ENCODE measurements at places on chromosomes 13 and 19.
A peak's percentile ranks its signal among the peaks of the same experiment; 100 is the strongest.

- DNase-seq, result no peak
Observed at GRCh38 chr13:83798731-83799130, 83.5 kb downstream of the SLITRK1 start.

DNA sequence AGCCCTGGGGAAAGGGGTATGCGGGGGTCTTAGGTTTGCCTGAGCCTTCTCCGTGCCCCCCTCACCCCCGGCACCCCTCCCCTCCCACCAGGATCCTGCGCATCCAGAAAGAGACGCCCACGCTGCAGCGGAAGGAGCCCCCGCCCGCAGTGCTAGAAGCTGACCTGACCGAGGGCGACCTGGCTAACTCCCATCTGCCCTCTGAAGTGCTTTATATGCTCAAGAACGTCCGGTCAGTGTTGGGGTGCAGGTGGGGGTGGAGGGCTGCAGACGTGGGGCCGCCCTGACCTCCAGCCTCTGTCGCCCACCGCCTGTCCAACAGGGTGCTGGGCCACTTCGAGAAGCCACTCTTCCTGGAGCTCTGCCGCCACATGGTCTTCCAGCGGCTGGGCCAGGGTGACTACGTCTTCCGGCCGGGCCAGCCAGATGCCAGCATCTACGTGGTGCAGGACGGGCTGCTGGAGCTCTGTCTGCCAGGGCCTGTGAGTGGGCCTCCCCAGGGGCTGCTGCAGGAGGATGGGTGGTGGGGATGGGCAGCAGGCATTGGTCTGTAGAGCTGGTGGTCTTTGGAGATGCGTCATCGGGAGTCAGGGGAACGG lies 4.4 kb downstream of the PNPLA6 start:
- DNase-seq, result no peak

DNA sequence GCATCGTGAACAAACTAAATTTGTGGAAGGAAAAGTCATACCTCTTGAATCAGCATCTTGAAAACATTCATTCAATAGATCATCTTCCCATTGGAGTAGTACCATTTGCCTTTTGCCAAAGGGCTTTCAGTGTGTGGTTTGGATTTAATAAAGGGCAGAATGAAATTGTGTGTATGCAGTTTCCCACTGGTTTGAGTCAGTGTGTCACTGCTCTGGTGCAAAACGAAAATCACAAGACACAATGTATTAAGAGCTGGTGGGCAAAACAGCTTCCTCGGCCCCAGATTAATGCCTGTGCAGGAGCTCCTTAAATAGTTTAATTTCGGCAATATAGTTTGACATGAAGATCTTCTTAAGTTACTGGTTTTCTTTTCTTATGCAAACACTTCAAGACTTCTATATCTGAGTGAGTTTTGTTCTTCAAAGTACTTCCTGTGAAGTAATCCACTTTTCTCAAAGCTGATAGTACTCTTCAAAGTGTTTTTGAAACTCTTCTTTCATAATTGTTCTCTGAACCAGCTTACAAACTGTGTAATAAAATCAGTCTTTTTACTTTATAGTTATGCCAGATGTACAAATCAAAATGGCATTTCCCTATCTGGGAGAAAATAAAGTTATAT lies 32.1 kb downstream of the RASL11A start:
- DNase-seq, result no peak

DNA sequence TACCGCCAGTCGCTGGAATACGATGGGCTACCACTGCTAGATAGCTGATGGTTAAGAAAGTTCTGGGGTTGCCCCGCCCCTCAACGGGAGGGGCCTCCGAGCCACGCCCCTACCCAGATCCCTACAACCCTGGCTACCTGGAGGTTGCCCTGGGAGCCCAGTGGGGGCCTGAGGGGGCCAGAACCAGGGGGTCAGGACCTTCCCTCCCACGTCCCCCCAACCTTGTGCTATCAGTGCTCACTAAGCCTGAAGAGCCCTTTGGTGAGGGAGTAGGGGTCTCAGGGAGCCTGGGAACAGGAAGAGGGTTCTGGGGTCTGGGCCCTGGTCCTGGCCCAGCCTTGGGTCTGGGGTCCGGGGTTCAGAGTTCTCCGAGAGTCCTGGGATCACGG lies 8.9 kb downstream of the OCEL1 start:
- DNase-seq, result peak; percentile 16

- DNase-seq, result no peak
Observed at GRCh38 chr19:16416991-16417390, 54.8 kb downstream of the EPS15L1 start.

DNA sequence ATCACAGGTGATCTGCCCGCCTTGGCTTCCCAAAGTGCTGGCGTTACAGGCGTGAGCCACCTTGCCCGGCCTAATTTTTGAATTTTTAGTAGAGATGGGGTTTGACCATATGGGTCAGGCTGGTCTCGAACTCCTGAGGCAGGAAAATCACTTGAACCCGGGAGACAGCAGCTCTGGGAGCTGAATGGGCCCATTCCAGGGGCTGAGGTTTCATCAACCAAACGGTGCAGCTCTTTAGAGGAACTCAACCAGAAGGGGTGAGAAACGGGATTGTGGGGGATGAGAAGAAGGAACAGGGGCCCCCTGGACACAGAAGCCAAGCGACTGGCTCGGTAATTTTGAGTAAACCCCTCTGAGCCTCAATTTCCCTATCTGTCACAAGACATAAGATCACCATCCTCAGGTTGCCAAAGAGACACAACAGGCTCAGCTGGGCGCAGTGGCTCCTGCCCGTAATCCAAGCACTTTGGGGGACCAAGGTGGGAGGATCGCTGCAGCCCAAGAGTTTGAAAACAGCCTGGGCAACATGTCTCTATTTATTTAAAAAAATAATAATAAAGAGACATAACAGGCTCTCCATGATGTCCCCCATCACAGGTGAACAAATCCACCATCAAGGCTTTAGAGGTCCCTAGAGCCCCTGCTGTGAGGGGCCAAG lies 562 bp downstream of the IQCN start:
- no peak for DNase-seq

DNA sequence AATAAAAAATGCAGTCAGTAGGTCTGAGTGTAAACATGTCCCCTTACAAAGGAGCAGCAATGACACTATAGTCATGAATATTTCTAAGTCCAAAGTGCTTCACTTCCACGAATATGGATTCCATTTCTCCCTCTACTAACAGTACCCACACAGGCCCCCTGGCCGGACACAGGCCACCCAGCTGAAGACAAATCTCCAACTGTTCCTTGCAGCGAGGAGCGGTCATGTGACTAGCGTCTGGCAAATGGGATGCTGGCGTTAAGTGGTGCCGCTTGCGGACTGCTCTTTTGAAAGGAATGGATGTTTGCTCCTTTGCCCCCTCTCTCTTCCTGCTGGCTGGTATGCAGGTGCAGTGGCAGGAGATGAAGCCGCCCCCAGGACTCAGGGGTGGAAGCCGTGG lies 16.2 kb downstream of the PPP1R12C start:
- DNase-seq, result no peak

GRCh38 chr13:37929308-37929707 lies 59.7 kb upstream of the TRPC4 start:
- no peak for DNase-seq

DNA sequence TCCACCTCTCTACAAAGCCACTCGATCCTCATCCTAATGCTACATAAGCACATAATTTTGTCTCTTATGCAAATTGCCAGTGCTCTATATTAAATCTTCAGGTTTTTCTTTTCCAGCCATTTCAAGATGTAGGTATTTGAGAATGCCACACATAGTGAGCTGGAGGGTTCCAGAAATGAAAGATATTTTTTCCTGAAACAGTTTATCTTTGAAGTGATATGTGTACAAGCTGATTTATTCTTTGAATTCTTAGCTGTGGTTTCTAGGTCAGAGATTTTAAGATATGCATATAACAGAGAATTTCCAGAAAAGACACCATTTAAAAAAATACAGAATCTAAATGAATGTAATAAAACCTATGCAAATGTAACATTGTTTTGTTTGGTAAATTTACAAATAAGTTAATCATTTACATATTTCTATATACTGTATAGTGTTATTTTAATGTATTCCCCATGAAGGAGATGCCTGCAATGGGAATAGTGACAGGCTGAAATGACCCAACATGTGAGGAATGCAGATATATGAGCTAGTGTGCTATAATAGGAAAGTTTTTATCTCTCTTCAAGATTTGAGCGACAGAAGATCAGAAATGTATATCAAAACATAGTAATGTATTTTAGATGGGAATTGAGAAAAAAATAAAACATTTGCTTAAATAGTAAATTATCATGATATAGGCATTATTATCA lies 570.2 kb downstream of the SLITRK1 start:
- DNase-seq, result no peak

DNA sequence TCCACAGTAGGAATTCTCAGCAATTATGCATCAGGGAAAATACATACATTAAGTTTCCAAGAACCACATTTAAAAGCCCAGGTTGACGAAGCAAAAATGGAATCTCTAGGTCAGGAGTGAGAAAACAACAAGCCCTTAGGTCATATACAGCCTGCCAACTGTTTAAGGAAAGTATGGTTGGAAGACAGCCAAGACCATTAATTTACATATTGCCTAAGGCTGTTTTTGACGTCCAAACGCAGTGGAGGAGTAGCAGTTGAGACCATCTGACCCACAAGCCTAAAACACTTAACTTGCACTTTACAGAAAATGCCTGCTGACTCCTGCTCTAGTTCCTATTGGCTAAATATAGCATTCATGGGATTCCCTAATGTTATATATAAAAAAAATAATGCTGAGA lies 299.0 kb downstream of the ITGBL1 start:
- no peak for DNase-seq

GRCh38 chr13:74015137-74015536 lies 119.1 kb downstream of the KLF12 start:
- DNase-seq, result no peak

DNA sequence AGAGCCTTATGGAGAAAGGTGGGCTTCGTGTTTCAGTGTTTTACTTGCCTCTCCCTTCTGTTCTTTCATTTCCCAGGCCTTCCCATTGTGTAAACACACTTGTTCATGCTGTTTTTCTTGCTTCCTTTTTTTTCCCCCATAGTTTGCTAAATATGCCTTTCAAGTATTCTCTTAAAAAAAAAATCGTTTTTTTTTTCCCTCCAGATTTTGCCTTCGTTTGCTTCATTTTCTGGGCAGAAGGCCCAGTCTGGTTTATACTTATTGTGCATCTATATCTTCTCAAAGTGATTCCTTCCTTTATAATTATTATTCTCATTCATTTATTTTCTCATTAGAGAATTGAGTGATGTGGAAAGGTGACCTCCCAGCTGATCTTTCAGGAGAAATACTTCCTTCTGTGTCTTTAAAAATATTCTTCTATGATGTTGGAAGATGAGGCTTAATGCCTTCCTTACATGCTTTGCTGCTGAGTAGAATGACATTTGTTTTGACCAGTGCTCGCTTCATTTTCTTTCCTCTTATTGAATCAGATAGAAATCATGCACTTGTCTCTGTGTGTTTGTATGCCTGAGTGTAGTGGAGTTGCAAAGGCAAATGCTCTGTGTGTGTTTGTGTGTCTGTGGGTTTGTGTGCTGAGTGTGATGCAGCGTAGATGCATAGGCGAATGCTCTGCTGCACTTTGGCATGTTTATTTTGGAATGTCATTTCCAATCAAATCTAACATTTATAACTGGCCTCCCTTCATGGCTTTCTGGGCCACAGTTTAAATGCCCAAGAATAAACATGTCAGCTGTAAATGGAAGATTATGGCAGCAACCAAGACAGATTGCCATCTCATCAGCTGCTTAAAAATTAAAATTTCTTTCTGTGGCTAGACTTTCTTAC lies 591.4 kb downstream of the FGF9 start:
- DNase-seq, result no peak

- DNase-seq, result no peak
Observed at GRCh38 chr13:51625555-51626345, 41.5 kb downstream of the WDFY2 start.

- no peak for DNase-seq
Observed at GRCh38 chr13:44195245-44195644, 178.4 kb upstream of the SERP2 start.

- DNase-seq, result no peak
Observed at GRCh38 chr13:99353836-99354235, 46.6 kb upstream of the GPR183 start.

GRCh38 chr13:109159650-109160309 lies 530.4 kb downstream of the MYO16 start:
- DNase-seq, result no peak

All from activated CD4-positive, CD25-positive, alpha-beta regulatory T cell (primary cell).